ENCODE measurements at places on chromosomes 6 and 20.
A peak's percentile ranks its signal among the peaks of the same experiment; 100 is the strongest.

GRCh38 chr20:23609486-23610109 lies 3.9 kb upstream of the CST9 start:
- DNase-seq = no peak

DNA sequence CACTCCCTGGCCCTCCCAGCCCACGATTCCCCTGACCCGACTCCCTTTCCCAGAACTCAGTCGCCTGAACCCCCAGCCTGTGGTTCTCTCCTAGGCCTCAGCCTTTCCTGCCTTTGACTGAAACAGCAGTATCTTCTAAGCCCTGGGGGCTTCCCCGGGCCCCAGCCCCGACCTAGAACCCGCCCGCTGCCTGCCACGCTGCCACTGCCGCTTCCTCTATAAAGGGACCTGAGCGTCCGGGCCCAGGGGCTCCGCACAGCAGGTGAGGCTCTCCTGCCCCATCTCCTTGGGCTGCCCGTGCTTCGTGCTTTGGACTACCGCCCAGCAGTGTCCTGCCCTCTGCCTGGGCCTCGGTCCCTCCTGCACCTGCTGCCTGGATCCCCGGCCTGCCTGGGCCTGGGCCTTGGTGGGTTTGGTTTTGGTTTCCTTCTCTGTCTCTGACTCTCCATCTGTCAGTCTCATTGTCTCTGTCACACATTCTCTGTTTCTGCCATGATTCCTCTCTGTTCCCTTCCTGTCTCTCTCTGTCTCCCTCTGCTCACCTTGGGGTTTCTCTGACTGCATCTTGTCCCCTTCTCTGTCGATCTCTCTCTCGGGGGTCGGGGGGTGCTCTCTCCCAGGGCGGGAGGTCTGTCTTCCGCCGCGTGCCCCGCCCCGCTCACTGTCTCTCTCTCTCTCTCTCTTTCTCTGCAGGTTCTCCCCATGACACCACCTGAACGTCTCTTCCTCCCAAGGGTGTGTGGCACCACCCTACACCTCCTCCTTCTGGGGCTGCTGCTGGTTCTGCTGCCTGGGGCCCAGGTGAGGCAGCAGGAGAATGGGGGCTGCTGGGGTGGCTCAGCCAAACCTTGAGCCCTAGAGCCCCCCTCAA lies at the start of gene LTA:
Gene LTA (plus strand): TSS at position 249 of the 871 bp plus-strand sequence. CDS start 454 bp downstream, at position 703.
- DNase-seq = peak; percentile 88

DNA sequence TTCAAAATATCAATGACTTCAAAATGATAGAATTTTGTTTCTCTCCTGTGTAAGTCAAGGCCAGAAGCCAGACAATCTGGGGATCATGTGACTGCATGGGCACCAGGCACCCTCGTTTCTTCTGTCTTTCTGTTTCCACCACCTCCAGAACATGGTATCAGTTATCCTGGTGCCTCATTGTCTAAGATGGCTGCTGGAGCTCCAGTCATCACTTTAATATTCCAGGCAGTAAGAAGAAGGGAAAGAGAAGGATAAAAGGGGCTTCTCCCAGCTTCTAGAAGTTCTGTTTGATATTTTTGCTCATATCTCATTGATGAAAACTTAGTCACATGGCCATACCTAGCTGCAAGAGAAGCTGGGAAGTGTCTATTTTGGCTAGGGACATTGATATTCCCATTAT lies 25.7 kb downstream of the ZNF341 start:
- DNase-seq = no peak

DNA sequence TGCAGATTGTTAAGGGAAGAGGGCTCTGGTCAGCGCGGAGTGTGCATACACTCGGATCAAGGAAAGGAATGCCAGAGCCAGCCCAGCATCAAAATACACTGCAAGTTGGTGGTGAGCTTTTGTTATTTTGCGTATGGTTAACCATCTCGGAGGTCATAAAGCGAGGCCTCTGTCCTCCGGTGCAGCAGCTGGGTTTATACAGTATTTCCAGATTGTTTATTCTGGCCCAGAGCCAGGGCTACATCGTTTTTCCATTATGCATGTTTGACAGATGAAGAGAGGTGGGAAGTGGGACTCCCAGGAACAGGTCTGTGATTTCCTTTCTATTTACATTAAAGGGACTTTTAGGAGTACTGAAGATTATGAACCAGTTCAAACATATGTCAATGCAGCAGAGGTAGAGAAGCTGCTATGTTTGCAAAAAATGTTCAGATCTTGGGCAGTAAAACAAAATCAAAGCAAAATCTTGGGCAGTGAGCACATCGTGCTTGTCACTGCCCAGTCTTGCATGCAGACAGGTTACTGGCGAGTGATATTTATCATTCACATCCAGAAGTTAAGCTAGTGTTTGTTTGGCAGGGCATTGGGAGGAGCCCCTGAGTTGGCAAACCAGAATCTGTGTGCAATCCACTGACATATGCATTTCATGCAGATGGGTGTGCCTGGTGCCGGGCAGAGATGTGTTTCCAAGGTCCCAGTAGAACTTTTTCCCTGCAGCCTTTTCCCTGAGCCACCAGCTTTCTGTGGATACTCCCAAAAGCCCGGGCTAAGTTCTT lies 256.3 kb upstream of the TAB2 start:
- DNase-seq = no peak

DNA sequence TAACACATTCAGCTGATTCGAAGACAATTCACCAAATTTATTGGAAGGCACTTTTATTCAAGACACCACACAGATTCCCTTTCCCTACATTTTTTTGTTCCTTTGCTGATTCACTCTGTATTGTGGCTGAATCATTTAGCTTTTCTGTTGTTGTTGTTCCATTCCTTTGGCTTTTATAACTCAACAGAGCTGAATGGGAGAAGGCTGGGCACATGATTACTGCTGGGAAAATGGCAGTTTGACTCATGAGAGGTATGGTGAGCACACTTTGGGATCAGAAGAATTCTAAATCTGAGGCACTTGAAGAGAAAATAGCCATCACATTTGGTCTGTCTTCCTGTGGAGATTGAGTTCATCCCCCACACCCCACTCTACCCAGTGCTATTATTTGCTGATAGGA lies 15.7 kb upstream of the SAYSD1 start:
- DNase-seq = no peak

GRCh38 chr20:43490038-43490437 lies 17.5 kb upstream of the L3MBTL1 start:
- no peak for DNase-seq

- no peak for DNase-seq
Measured at GRCh38 chr6:101146389-101146788, 247.1 kb upstream of the GRIK2 start.

GRCh38 chr20:54727490-54727889 lies 252.1 kb downstream of the DOK5 start:
- DNase-seq = no peak

GRCh38 chr20:59648466-59649070 lies 44.2 kb downstream of the PHACTR3 start:
- no peak for DNase-seq

DNA sequence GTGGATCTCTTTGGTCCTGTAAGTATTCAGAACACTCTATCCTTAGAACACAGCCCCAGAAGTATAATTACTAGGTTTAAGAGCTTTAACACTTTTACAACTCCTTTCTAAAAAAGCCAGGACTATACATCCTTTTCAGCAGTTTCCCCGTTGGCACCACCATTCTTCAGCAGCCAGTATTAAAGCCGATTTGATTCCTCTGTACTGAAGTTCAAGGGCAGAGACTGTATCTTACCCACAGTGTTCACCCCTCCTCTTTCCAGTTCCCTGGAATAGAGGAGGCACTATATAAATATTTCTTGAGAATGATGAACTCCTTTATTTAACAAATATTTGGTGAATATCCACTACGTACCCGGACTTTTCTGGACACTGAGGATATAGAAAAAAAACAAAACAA lies 15.9 kb downstream of the SEC63 start:
- no peak for DNase-seq

DNA sequence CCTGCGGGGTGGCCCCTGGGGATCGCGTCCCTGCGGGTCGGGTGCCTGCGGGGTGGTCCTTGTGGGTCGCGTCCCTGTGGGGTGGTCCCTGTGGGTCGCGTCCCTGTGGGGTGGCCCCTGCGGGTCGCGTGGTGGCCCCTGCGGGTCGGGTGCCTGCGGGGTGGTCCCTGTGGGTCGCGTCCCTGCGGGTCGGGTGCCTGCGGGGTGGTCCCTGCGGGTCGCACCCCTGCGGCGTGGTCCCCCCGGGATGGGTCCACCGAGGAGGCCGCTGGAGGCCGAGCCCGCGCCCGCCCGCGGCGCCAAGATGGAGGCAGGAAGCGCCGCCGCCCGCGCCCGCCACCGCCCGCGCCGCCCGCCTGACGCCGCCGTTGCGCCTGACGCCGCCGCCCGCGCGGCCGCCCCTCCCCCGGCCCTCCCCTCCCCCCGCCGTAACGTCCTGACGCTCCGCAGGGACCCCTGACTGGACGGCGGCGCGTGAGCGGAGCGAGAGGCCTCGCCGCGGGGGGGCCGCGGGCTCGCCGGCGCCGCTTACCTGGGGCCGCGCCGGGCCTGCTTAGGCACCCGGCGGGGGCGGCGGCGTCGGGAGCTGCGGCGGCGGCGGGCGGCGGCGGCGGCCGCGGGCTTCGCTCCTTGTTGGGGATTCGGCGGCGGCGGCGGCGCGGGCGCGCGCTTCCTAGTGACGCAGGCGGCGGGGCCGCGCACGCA lies at the start of gene GMEB2:
Gene GMEB2 (minus strand): TSS at position 678 of the 705 bp plus-strand sequence. CDS start 7,704 bp downstream, outside the sequence.
- DNase-seq = peak; percentile 79

All from activated CD4-positive, alpha-beta T cell treated with anti-CD3 and anti-CD28 coated beads, Interleukin-10, Interleukin-2, amounts not matched to agents 100 ng/mL and 50 ng/mL, durations not matched to agents 16 hours and 8 hours (primary cell).